ENCODE measurements at places on chromosomes 16 and 17.

DNA sequence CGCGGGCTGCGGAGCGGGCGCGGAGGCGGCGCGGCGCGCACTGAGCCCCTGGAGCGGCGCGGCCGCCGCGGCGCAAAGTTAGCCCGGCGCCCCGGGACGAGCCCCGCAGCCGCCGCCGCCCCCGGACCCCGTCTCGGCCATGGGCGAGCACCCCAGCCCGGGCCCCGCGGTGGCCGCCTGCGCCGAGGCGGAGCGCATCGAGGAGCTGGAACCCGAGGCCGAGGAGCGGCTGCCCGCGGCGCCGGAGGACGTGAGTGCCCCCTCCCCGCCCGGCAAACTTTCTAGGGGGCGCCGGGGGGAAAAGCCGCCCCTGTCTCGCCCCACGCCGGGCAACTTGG, 388 bp downstream of the RHBDL3 start:
- no peak for DNase-seq

DNA sequence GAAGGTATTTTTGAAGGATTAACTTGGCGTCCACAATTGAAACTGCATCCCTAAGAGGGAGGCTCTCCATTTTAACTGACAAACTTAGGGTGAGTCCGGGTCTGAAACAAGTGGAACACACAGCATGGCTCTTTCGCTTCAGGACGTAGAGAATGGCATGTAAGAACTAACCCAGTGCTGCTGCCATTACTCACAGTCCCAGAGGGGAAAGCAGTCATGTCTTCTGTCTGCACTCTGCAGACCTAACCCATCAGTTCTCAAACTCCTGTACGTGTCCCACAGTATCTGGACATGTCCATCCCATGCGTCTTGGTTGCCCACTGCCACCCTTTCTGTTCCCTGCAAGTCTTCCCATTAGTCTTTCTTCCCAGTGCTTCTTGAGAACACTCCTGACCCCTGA, 563 bp downstream of the ST6GALNAC1 start:
- no peak for DNase-seq

- no peak for DNase-seq
Measured at GRCh38 chr17:6261466-6261865, 173.5 kb downstream of the AIPL1 start.

DNA sequence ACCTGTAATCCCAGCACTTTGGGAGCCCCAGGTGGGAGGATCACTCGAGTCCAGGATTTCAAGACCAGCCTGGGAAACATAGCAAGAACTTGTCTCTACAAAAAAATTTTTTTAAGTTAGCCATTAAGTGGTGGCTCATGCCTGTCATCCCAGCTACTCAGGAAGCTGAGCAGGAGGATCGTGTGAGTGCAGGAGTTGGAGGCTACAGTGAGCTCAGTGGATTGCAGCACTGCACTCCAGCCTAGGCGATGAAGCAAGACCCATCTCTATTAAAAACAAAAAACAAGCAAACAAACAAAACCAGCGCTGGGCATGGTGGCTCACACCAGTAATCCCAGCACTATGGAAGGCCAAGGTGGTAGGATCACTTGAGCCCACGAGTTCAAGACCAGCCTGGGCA, 38.0 kb downstream of the HEATR3 start:
- no peak for DNase-seq

- DNase-seq = peak; percentile 88
Measured at GRCh38 chr17:64020056-64020766, at the start of gene ICAM2. Gene ICAM2, minus strand, starts transcription at chr17:64020633. Its CDS starts 13,942 bp downstream, at chr17:64006691.

GRCh38 chr16:65831903-65832666, 534.4 kb upstream of the CDH5 start:
- DNase-seq = no peak

DNA sequence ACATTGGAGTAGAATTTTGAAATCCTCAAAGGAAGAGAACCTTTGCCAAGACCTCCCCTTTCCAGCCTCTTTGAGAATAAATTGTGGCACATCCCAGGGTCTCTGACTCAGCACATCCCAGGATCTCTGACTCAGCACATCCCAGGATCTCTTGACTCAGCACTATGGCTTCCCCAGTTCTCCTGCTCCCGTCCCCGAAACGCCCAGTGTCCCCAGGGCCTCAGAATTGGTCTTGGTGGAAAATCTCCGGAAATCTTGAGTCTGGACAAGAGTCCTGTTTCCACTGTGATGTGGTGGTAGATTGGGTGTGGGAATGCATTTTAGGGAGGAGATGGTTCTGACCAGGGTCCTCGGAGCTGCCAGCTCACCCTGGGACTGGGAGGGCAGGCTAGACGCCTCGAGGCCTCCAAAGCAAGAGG, 19.2 kb downstream of the PLXDC1 start:
- DNase-seq = no peak

GRCh38 chr17:50956750-50957523, 90.8 kb upstream of the TOB1 start:
- no peak for DNase-seq

DNA sequence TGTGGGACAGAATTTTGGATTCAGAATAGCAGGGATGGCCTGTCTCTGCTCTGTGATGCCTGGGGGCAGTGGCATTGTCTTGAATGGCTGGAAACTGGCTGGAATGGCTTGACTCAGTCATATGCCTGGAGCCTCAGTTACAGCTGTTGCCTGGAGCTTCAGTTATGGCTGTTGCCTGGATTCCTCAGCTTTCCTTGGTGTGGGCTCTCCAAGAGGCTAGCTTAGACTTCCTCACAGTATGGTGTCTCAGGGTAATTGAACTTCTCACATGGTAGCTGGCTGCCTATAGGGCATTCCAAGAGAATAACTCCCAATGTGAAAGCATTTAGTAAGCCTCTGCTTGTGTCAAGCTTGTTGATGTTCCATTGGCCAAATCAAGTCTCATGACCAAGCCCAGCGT, 21.1 kb downstream of the KRT23 start:
- DNase-seq = no peak

DNA sequence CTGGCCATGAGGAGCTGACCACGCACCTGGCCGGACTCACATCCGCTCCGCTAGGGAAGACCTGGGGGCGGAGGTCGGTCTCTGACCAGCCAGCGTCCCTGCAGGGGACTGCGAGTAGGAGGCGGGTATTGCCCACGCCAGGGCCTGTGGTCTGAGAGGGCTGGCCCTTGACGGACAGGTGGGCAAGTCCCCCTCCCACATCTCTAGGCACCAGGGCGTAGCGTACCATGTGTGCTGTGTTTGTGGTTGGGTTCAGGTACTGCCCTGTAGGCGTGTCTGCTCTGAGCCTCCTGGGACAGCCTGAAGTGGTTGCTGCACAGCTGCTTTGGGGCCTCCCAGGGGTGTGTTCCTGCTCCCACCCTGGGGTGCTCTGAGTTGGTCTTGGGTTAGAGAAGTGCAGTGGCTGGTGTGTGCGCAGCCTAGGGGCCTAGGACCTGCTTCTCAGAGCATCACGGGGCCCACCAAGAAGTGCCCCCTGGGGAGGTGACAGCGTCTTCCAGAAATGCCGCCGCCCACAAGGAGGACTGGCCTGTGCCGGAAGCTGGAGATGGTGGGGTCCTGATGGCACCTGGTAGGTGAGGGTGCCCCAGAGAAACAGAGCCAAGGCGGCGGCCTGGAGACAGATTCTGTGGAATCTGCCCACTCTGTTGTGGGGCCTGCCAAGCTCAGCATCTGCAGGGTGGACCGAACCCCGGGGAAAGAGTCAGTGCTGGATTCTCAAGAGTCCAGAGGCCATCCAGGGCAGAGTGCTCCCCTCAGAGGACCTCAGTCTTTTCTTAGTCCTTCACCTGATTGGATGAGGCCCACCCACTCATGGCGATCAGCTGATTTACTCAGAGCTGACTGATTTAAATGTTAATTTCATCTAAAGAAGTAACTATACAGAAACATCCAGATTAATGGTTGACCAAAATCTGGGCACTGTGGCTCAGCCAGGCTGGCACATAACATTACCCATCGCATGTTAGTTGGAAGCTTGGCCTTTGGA, 48.3 kb downstream of the WDR45B start:
- DNase-seq = no peak

GRCh38 chr17:79690466-79690865, 40.3 kb upstream of the ENPP7 start:
- no peak for DNase-seq

GRCh38 chr17:17840751-17841591, 4.2 kb upstream of the SREBF1 start:
- DNase-seq = no peak

- no peak for DNase-seq
Measured at GRCh38 chr16:77469634-77470033, 34.8 kb upstream of the ADAMTS18 start.

DNA sequence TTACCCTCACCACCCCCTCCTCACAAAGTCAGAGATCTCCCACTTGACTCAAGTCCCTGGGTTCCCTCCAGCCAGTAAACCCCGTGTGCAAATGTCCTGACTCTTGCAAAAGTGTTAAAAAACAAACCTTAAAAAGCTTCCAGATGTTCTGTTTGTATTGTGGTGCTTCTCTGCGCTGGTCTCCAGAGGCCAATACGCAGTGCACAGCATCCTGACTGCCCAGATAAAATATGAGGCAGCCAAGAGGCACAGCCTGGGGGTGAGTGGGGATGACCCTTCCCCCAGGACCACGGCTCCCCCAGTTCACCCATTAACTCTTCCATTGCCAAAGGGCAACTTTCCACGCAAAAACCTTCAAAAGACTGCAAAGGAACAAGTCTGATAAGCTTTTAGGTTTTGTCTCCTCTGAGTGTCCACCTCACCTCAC, 291.8 kb downstream of the SOX9 start:
- no peak for DNase-seq

DNA sequence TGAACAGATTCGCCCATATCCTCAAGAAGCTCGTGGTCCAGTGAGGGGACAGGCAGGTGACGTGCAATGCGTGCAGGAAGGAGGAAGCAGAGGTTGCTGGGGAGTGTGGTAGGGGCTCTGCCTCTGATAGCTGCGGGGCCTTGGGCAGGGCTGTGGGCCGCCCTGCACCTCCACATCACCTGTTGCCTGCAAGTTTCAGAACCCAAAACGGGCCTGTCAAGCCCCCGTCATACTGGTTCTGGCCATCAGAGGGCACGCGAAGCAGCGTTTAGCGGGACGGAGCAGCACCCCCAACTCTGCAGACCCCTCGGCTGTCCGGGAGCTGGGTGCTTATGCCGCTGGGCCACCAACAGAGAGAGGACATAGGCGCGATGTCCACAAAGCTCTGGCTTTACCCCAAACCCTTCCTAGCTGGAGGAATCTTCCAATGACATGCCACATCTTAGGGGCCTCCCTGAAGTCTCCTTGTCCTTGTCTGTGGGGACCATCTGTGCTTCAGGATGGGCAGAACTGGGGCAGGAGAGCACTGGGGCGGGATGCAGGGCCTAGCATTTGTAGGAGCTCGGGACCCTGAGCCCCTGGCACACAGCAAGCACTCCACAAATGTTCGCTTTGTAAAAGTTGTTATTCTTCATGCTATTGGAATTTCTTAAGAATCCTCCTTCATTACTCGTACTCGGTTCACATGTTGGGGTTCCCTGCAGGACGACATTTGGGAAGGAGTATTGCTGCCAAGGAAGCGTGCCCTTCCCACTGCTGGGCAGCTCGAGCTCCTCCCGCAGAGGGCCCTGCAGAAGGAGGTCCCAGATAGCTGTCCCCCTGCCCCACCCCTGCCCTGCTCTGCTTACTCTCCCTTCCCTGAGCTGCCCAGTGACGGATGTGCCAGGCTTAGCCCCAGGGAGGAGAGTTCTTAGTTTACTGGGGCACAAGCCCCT, 64.3 kb downstream of the CNGB1 start:
- no peak for DNase-seq

- no peak for DNase-seq
Measured at GRCh38 chr17:15392326-15392741, 50.9 kb upstream of the TEKT3 start.

- no peak for DNase-seq
Measured at GRCh38 chr17:27511168-27511883, 55.1 kb downstream of the KSR1 start.

GRCh38 chr17:50423553-50424159, 2.4 kb upstream of the ACSF2 start:
- DNase-seq = no peak

- DNase-seq = no peak
Measured at GRCh38 chr16:89071686-89072547, 21.7 kb upstream of the ACSF3 start.

GRCh38 chr16:85138825-85139627, 26.8 kb upstream of the CIBAR2 start:
- no peak for DNase-seq

DNA sequence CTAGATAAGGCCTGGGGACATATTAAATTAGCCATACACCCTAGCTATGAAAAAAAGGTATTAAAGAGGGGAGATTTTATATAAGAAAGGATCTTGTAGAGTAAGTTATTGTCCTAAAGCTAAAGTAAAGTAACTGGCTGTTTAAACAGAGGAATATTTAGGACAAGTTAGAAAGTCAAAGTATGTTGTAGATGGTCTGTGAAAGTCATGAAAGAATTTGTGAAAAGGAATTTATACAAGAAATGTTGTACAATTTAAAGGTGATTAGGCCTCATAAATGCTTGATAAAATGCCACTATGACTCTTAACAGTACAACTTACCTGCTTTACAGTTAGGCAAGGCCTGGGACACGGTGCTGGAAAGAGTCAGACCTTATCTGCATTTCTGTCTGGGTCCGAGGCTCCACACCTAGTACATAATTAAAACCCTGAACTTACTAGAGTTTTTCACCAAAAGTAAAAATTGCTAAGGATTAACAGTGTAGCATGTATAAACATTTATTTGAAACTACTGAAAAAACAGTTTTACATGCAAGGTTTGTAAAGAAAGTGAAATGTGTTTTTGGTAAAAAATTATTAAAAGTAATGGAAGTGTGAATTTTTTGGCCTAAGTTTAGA, 445.3 kb upstream of the TOM1L1 start:
- DNase-seq = no peak

DNA sequence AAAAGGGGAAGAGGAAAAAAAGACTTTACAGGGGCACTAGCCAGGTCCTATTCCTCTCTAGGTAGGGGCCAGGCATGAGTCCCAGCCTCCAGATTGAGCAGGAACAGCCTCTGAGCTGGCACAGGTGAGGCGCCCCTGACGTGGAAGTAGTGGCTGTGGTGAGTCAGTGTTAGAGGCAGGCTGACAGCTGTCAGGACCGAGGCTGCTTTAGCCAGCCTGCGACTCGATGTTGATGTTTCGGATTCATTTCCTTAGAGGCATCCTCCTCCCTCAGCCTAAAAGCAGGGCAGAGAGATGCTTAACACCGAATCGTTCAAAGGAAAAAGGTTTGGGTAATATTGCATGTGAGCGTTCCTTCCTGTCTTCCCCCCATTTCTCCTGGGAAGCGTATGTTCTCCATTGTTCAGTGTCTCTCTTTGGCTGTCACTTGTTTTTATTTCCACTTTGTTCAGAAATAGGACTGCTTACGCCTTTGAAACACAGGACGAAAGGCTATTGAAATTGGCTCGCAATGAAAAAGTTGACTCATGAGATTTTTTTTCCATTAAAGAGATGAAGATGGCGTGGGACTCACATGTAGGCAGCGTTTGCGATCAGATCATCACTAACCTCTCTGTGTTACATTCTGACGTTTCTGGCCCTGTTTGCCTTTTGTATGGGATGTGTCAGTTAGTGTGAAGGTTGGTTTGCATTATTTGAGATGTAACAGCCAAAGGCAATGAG, 1.3 kb downstream of the KIAA0513 start:
- DNase-seq = no peak

- DNase-seq = peak; percentile 62
Measured at GRCh38 chr17:81966343-81967243, 5.6 kb upstream of the NOTUM start.

GRCh38 chr17:336110-337021, 16.2 kb downstream of the RPH3AL start:
- no peak for DNase-seq

GRCh38 chr17:57114085-57114673, 29.1 kb downstream of the AKAP1 start:
- peak; percentile 26 for DNase-seq

Measured in CMK (cell line).